ENCODE measurements at places on chromosomes 6 and 20.

- no peak for DNase-seq
Observed at GRCh38 chr6:138864343-138864890, 68.5 kb downstream of the ECT2L start.

DNA sequence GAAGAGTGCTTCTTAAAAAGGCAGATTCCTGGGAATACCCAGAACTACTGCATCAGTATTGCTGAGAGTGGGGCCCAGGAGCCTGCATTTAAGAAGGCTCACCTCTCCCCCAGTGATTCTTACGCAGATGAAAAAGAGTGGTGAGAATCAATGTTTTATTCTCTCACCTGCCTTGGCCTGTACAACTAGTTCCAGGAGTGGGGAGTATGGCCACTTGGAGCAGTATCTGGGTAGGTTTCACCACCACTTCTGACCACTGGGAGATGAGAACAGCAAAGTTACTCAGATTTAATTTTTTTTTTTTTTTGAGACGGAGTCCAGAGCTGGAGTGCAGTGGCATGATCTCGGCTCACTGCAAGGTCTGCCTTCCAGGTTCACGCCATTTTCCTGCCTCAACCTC lies 16.9 kb downstream of the CAP2 start:
- DNase-seq = no peak

DNA sequence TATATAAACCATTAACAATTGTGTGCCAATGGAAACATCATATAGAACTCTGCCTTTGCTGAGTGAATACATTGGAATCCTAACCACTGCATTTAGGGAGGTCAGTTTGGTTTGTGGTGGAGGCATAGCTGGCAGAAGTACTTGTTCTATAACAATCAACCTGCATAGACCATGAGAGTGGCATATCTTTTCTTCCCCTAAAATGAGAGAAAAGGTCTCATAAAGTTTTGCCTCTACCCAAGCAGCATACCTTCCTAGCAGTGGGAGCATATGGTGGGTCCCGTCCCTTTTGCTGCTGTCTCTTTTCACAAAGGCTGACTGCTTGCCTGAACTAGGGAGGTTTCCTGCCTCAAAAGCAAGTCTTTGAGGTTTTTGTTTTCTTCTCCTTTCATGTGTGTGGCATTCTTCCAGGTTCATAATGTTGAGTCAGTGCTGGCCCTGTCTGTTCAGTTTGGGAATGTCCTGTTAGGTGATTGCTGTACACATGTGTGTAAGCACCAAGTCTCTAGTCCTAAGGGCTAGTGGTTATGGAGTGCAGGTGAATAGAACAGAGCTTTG lies 61.2 kb upstream of the SUPT3H start:
- DNase-seq = no peak

GRCh38 chr6:107959392-107959791 lies 1.4 kb upstream of the SEC63 start:
- no peak for DNase-seq

DNA sequence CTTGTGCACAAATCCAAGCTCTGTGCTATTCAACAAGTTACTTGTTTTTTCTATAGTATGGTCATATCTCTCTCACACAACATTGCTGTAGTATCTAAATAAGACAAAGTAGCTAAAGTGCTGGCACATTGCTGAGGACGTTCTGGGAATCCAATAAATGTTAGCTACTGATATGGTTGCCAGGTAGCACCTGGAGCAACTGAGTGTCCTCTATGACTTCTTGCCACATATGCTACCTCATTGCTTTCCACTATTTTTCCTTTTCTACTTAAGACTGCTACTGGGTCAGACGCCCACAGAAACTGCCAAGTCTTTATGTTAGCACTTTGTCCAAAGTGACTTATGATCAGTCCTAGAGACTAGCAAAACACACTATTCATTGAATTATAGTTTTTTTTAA lies 85.3 kb downstream of the SYCP2 start:
- DNase-seq = no peak

DNA sequence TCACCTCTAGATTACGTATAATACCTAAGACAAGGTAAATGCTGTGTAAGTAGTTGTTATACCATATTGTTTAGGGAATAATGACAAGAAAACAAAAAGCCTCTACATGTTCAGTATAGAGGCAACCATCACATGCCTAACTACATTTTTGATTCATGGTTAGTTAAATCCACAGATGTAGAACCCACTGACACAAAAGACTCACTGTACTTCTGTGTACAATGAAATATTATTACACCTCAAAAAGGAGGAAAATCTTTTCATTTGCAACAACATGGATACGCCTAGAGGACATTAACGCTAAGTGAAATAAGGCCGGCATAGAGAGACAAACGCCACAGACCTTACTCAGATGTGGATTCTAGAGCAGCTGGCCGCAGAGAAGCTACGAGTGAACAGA lies 50.5 kb downstream of the NINL start:
- DNase-seq = no peak

DNA sequence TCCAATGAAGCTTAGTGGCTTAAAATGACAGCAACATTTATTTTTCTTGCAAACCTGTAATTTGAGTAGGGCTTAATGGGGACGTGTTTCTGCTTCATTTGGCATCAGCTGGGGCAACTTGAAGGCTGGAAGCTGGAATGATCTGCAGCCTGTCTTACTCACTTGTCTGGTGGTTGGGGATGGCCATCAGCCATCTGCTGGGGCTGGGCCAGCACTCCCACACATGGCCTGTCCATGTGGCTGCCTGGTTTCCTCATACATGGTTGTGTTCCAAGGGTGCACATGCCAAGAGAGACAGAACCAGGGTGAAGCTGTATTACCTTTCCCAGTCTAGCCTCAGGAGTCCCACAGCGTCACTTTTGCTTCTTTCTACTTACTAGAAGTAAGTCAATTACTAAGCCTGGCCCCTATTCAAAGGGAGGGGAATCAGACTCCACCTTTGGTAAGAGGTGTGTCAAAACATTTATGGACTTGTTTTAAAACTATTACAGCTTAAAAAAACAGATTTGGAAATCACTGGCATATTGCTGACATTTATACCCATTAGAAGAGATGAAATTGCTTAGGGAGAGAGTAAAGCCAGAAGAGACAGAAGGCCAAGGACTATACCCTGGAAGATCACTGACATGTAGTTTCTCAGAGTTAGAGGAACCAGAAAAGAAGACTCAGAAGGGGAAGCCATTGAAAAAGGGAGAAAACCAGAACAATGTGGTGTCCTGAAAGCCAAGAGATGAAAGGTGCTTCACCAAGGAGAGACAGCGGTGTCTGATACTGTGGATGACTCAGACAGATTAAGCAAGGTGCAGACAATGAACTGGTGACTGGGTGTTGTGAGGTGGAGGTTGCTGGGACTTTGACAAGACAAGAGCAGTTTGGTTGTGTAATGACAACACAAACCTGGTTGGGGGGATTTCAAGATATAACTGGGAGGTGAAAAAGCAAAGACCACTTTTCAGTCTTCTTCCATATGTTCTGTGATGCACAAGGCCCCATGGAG lies 345.2 kb downstream of the GJA1 start:
- DNase-seq = no peak

DNA sequence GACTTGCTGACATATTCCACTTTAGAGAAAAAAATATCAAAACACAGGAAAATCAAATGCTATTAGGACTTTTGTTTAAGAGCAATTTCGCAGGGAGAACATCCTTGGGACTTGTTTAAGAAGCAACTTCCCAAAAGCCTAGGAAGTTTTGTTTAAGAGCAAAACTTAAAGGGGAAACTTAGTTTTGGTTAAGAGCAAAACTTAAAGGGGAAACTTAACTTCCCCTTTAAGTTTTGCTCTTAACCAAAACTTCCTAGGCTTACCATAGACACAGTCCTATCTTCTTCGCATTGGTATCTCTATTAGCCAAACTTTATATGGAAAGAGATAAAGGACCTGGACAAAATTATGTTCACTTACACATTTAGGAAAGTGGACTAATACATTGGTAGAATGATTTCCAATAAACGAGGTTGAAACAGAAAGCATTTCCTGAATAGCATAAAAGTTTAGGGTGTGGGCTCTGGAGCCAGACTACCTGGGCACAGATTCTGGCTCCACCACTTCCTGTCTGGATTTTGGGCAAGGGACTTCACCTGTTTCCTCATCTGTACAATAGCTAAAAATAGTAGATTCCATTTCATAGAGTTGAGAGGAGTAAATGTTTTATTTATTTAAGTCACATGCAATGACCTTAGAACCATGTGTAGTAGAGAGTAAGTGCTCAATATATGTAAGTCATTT lies 15.7 kb downstream of the PAQR8 start:
- no peak for DNase-seq

GRCh38 chr6:340186-340955 lies 48.1 kb downstream of the DUSP22 start:
- no peak for DNase-seq

DNA sequence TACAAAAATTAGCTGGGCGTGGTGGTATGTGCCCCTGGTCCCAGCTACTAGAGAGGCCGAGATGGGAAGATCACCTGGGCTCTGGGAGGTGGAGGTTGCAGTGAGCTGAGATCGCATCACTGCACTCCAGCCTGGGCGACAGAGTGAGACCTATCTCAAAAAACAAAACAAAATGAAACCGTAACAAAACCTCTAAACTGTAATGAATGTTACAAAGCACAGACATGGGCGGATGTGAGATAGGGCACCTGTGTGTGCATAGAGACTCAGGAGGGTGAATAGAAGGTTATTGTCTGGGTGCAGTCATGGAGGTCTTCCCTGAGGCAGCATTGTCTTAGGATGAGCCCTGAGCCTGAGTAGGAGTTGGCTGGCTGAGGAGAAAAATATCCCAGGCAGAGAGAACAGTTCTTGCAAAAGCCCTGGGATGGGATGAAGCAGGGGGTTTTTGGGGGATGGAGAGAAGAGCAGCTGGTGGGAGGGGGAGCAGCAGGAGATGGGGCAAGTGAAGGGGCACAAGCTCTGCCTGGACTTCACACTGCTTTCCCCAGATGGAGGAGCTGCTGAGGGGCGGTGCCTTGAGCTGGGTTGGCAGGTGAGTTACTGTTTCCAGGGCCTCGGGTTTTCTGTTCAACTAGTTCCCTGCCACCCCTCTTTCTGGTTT lies 5.2 kb downstream of the BCAS4 start:
- DNase-seq = no peak

DNA sequence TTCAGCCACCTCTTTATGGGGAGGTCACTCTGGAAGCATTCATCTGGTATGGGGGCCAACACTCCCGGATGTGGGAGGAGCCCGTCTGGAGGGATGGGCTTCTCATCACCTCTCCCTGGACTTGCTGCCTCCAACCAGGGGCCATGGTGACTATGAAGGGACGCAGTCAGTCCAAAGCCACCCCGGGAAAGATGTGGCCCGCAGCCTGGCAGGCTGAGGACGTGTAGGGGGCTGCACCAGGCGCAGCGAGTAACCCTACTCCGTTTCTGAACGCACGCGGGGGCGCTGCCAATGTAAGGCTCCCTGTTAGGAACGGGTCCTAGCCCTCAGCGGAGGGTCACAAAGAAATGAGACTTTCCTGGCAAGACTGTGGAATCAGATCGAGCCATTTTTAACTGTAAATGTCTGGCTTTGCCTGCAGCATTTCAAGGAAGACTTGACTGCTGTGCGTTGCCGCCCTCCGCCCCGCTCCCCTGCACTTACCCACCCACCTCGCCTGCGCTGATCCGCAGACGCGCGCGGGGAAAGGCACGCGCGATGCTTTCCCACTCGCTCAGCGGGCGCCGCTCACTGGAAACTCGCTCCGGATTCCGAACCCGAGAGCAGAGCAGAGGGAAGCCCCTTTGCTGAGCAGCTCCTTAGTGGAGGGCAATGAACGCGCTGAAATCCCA lies 55.1 kb downstream of the IL20RA start:
- DNase-seq = no peak

DNA sequence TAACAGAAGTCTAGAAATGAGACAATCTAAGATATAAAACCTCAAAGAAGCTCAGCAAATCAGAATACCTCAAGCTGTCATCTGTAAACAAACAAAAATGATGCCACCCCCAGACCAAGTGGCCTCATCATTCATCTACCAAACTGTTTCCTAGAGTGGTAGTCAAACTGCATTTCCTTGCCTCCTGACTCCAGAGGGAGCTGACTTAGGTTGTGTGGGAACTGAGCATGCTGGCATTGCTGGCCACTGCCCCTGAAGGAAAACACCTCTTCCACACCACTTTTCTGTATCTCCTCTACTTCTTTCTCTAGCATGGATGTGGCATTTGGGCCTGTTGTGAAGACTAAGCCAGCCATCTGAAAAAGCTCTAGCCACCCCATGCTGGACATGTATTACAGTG lies 56.3 kb downstream of the ZHX3 start:
- DNase-seq = no peak

- no peak for DNase-seq
Observed at GRCh38 chr6:141541581-141542324, 591.0 kb upstream of the GJE1 start.

GRCh38 chr6:80969439-80969838 lies 783.0 kb downstream of the TENT5A start:
- no peak for DNase-seq

DNA sequence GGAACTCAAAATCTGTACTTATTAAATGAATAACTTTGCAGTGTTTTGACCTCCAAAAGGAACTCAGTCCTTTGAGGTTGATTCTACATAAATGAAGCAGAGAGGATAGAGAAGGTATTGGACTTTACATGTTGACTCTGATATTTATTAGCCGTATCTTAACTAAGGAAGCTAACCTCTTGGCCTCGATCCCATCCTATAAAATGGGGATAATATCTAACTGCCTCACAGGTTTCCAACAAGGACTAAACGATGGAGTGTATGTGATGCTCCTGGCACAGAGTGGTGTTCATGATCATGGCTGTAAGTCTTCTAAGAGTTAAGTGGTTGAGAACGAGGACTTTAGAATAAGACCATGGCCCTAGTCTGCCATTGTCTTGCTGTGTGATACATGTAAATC lies 24.2 kb upstream of the MAP3K4 start:
- no peak for DNase-seq

- no peak for DNase-seq
Observed at GRCh38 chr6:114839019-114839418, 496.2 kb upstream of the HS3ST5 start.

GRCh38 chr20:4511776-4512175 lies 209.9 kb upstream of the PRND start:
- DNase-seq = no peak

GRCh38 chr6:44224029-44224964 lies 902 bp downstream of the SLC29A1 start:
- peak; percentile 17 for DNase-seq

GRCh38 chr6:4516206-4516605 lies 260.0 kb upstream of the CDYL start:
- no peak for DNase-seq

DNA sequence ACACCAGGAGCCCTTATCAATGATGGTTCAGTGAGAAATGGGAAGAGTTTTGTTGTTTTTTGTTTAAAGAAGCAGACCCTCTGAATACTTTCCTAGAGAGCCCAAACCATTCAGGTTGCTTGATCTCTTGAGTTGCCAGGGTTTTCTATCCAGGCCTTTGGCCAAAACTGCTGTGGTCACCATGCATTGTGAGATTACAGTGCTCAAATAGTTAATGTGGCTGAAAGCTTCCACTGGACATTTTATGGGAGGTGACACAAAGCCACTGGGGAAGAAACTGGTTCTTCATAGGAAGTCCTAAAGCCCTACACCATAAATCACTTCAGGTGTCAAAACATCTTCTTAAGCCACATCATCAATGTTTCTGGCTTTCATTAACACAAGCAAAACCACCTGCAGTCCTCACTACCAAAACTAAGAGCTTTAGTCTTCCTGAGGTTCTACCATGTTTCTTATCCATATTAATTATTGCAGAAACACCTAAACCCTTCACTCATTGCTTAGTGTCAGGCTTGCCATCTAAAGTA lies 101.6 kb downstream of the IBTK start:
- no peak for DNase-seq

All from activated naive CD4-positive, alpha-beta T cell treated with Interleukin-2 at 50 U/mL for 16 hours (primary cell).